Right lobe of liver (tissue), 6 donors: ENCODE measurements at places on chromosomes 1 and 21.

- no peak for DNase-seq
Measured at GRCh38 chr1:198399452-198399851, 141.0 kb downstream of the ATP6V1G3 start.

- DNase-seq = no peak
Measured at GRCh38 chr1:16248007-16248436, 11.0 kb upstream of the CPLANE2 start.

DNA sequence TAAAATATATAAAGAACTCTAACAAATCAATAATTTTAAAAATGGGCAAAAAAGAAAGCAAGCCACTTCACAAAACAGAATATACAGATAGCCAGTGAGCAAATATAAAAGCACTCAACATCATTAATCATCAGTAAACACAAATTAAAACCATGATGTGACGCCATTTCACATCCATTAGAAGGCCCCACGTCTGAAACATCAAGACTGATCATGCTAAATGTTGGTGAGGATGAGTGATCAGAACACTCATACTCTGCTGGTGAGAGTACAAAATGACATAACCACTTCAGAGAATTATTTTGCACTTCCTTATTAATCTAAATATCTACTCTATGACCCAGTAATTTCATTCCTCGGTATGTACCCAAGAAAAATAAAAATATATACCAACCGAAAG, 512.2 kb upstream of the NR5A2 start:
- DNase-seq = no peak

GRCh38 chr1:157429601-157430240, 122.6 kb downstream of the FCRL5 start:
- no peak for DNase-seq

GRCh38 chr1:45820788-45821187, 17.4 kb downstream of the MAST2 start:
- peak; percentile 52 for DNase-seq

DNA sequence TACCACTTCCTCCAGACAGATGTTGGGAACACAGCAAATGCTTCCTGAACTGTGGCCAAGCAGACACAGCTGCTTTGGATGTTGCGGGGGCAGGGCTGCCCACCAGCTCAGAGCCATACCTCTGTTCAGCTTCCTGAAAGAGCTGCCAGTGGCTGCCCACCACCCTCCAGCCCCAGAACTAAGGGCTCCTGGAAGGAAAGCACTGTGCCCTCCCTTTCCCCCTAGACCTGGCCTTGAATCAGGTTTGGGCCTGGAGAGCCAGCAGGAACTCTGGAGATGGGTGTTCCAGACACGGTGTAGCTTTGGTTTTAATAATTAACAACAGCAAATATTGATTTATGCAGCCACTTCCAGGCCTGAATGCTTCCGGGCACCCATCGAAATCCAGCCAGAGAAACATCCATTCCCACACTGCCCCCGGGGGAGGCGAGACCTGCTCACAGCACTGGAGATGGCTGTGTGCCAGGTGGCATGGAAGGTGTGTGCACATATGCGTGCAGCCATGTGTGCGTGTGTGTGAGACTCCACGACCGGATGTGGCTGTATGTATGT, 45.7 kb downstream of the RAP1GAP start:
- DNase-seq = peak; percentile 90

GRCh38 chr1:118290046-118290445, 105.0 kb upstream of the SPAG17 start:
- no peak for DNase-seq

DNA sequence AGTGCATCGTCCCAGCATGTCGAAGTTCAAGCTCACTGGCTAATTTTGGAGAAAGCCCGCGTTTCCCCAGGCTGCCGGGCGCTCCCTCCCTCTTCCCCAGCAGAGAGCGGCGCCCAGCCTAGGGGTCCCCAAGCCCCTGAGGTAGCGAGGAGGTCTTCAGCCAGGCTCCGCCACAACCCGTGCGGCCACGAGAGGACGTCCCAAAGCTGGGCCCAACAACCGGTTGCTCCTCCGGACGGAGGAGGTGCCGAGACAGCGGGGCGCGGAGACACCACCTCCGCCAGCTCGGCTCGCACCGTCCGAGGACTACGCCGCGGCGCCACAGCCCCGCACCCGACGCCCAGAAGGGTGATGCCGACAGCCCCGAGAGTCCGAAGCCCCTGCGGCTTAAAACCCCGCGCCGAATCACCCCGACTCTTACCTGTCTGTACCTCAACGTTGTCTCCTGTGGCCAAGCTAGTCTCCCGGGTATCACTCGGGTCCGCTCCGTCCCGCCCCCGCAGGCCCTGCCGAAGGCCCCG, at the start of gene DENND2C:
TSS of gene DENND2C (minus strand) at position 488 of the 521 bp plus-strand sequence. CDS start 44,065 bp downstream, outside the sequence.
- no peak for DNase-seq

GRCh38 chr1:160032165-160032820, 503 bp upstream of the PIGM start:
- DNase-seq = no peak

DNA sequence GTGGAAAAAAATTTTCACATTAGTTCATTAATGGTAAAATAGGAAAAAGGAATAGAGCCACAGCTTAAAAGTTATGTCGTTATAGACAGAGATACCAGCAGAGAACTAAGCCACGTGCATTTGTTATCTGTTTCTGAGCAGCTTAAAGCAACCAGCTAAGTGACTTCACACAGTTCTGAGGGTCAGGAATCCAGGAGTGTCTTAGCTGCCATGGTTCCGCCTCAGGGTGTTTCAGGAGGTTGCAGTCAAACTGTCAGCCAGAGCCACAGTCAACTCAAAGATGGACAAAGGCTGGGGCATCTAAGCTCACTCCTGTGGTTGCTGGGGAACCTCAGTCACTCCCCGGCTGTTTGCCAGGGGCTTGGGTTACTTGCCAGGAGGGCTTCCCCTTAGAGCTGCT, 515.8 kb downstream of the SMYD3 start:
- DNase-seq = no peak

GRCh38 chr1:19967808-19968207, 11.6 kb downstream of the PLA2G2A start:
- DNase-seq = no peak

DNA sequence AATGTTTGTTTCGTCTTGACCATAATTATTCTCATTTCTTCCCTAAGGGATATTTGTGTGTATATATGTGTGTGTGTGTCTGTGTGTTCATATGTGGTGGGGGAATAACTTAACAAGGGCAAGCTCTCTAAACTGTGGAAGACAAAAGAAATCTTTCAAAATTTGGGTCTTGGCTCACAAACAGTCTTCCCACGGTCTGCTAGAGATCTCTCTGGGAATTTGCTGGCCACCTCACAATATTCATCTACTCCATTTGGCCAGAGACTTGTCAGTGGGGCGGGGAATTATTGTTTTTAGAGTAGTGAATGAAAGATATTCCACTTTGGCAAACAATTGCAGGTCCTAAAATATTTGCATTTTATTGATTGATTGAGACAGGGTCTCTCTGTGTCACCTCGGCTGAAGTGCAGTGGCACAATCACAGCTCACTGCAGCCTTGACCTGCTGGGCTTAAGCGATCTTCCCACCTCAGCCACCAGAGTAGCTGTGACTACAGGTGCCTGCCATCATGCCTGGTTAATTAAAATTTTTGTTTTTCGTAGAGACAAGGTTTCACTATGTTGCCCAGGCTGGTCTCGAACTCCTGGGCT, 8.0 kb upstream of the EIF2B3 start:
- peak; percentile 28 for DNase-seq

DNA sequence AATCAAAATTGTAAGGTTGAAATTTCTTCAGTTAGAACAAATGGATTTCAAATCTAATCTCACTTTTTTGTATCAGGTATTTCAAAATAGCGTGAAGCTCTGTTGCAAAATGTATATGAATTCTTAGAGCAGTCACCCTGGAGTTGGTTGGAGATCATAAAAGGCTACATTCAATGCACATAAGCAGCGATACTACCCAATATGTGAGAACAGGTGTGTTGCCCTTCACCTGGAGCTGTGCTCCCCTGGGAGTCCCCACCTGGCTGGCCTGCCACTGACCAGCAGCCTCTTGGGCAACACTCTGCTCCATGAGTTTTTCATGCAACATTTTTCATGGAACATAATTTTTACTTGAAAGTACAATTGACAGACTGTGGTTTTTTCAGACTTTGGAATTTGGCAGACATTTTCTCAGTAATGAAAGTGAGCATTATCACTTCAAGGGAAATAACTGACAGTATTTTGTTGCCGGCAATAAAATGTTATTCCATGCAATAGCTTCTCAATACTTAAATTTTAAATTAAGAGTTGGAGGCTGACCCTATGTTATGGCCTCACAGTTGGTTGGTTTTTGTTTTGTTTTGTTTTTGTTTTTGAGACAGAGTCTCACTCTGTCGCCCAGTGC, 95.1 kb downstream of the ST3GAL3 start:
- no peak for DNase-seq

DNA sequence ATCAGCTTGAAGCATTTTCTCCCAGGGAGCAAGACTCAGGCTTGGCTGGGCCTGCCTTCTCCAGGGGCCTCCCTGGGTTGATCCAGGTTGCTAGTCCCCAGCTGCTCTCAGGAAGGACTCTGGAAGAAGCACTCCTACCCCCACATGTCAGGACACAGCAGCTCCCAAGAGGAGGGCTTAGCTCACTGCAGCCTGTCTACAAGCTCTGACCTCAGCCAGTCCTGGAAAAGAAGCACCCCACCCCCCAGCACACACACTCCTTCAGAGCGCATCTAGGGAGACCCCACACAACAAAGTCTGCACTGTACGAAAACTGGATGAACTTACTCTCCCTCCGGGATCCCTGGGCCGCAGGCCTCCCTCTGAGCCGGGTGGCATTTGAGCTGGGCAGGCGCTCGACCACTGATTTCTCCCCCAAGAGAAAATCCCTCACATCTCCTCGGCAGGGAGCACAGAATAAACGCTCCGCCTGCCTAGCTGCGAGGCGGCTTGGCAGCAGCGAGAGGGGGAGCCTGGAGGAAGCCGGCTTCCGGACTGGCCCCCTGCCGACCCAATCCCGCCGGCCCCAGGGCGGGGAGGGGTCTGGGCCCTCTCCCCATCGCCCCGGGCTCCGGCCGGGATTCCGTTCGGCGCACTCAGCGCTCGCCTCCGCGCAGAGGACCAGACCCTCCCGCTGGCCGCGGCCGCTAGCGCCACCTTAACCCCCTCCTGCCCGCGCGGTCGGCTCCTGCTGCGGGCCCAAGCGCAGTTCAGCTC, at the start of gene KCNA2:
TSS of gene KCNA2 (minus strand) at position 458 of the 756 bp plus-strand sequence. CDS start 1,576 bp downstream, outside the sequence.
- DNase-seq = no peak

- DNase-seq = no peak
Measured at GRCh38 chr1:89310976-89311375, 38.3 kb upstream of the GBP5 start.
